ENCODE measurements at places on chromosomes 5 and 9.

GRCh38 chr5:91252916-91253315, 130.2 kb downstream of the ARRDC3 start:
- DNase-seq, result no peak

GRCh38 chr5:149610589-149611255, 29.4 kb downstream of the ARHGEF37 start:
- no peak for DNase-seq

DNA sequence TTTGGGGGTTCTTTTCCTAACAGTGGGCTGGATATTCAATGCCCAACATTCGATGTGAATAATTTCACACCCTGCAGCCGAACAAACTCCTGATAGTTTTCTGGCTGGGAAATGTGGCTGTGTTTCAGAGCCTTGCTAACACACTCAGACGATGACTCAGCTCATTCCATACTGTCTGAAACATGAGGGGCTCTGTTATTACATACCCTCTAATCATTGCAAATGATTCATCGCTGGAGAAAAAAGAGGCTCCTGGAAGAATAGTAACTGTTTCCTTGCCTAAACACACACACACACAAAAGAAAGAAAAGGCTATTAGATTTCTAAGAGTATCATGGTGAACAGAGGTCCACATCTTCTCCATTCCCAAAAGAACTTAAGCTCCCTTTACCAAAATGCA, 75.8 kb downstream of the OXCT1 start:
- peak; percentile 95 for DNase-seq

GRCh38 chr5:73815631-73816030, 189.6 kb downstream of the ARHGEF28 start:
- DNase-seq, result no peak

DNA sequence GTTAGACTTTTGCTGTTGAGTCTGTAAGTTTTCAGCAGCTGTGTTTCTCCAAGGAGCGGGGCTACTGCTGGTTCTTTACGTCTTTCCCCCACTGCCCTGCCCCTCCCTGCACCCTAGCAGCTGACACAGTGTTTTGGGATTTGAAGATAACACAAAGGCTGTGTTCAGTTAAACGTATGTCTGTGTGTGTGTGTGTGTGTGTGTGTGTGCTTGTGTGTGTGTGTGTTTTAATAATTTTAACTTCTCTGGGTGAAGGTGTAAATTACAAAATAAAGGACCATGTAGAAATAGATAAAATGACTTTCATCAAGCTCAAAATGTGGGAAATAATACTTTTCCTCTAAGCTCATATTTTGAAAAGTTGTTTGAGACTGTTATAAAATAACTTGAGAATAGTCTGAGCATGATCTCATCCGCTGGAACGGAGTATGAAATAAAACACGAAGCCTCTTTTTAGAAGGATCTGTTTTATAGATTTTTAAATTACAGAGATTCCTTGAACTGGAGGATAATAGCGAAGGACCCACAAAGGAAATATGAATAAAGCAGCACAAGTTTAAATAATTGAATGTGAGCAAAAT, 10.9 kb downstream of the ABL1 start:
- DNase-seq, result peak; percentile 88

- DNase-seq, result no peak
Observed at GRCh38 chr5:97400537-97400936, 217.5 kb upstream of the RIOK2 start.

GRCh38 chr5:122457178-122457826, 145.3 kb downstream of the SNCAIP start:
- DNase-seq, result no peak

GRCh38 chr5:1523480-1523792, 324 bp downstream of the LPCAT1 start:
- DNase-seq, result no peak

DNA sequence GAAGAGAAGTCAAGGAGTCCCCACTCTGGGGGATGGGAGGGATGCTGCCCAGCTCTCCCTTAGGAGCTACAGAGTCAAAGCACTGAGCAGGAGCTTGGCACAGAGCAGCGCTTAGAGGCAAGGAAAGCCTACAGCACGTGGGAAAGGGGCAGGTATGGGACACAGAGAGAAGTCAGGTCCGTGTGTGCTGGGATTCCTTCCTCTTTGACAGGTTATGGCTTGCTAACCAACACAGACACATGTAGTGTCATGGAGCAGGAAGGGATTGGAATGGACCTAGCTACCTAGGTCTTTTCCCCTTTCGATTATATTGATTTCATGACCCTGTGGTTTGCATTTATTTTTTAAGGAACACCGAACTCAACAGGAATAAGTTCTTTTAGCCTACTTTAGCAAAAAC, 208.5 kb upstream of the TUT7 start:
- no peak for DNase-seq

GRCh38 chr5:152058267-152058666, 133.6 kb upstream of the GLRA1 start:
- DNase-seq, result no peak

GRCh38 chr5:131745703-131746102, 51.1 kb downstream of the FNIP1 start:
- DNase-seq, result no peak

DNA sequence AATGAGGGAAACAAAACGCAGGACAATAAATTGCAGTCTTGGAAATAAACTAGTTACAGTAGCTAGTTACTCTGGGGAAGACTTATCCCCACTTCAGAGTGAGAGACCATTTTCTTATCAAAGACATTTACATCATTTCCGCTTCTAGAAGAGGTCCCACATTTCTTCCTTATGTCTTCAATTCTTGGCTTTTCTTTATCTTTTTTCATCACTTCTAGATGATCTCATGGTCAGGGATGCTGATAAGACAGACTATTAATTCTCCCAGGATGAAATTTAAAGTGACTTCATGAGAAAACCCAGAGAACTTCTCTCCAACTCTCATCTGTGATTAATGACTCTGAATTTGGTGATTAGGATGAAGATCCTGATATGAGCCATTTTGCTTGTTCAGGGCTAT, 229.1 kb downstream of the MTRR start:
- no peak for DNase-seq

DNA sequence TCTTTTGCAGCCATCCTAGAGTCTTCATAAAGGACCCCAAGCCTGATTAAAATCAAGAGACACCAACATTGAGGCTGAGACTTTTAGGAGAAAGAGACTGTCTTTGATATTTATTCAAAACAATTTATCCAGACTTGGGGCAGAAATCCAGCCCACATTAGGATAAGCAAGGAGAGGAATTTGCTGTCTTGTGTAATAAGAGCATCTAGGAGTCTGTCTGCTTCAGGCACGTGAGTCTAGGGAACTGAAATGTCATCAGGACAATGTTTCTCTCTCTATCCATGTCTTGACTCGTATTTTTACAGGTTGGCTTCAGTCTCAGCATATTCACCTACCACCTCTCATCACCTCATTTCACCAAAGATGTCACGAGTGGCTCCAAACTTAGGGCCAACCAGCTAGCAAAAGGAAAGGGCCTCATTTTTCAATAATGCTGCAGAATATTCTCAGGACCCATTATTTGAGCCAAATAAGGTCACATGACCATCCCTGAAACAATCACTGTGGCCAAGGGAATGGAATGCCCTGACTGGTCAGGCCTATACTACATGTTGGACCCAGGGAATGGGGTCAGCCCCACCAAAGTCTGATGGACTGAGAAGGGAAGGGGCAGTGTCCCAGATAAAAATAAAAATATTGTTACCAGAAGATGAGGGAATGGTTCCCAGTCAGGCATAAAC, 70.3 kb upstream of the SAP30L start:
- DNase-seq, result peak; percentile 33

- no peak for DNase-seq
Observed at GRCh38 chr9:83622433-83622938, 457 bp upstream of the IDNK start.

GRCh38 chr9:124574534-124575375, 67.6 kb upstream of the NR5A1 start:
- DNase-seq, result peak; percentile 78

DNA sequence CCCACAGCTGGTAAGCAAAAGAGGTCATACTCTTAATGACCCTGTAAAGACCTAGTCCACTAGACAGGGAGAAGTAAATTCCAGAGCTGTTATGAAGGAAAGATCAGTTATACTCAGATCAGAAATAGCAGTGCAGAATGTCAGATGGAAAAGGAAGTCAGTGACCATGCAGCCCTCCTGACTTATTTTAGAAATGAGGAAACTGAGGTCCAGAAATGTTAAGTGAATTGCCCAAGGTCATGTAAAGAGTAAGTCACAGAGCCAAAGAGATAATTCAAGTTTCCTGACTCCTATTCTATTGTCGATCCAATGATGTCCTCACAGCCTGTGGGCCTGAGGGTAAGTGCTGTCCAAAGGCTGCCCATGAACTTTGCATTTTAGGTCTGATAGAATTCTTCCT, 214.9 kb upstream of the IL12B start:
- DNase-seq, result no peak

DNA sequence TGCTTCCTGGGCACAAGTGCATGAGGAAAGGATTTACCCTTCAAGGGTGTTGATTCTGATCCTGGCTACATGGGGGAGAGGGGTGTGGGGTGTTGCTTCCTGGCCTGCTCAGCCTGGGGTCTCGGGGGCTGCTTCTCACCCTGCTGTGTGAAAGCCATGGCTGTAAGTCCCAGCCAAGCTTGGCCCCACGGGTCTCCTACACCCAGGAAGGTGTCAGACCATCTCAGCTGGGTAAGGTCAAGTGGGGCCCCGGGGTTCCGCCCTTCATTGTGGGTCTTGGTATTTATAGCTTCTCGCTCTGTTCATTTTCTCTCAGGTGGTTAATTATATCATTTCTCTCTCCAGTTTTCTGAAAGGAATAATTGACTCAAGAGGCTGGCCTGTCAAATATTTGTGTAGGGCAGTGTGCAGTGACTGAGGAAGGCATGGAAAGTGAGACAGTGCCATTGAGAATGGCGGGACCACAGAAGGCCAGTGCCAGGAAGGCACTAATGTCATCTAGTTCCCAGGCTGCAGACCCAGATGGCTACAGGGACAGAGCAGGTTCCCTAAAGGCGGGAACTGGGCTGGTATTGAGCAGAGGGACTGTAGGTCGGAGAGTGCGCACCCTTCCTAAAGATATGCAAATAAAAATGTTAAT, 126.0 kb downstream of the FOXD1 start:
- DNase-seq, result no peak

- DNase-seq, result no peak
Observed at GRCh38 chr5:111720333-111720890, 36.6 kb downstream of the NREP start.

- peak; percentile 74 for DNase-seq
Observed at GRCh38 chr5:32865475-32865874, 154.4 kb downstream of the NPR3 start.

GRCh38 chr5:134561871-134562296, 36.4 kb downstream of the JADE2 start:
- peak; percentile 81 for DNase-seq

DNA sequence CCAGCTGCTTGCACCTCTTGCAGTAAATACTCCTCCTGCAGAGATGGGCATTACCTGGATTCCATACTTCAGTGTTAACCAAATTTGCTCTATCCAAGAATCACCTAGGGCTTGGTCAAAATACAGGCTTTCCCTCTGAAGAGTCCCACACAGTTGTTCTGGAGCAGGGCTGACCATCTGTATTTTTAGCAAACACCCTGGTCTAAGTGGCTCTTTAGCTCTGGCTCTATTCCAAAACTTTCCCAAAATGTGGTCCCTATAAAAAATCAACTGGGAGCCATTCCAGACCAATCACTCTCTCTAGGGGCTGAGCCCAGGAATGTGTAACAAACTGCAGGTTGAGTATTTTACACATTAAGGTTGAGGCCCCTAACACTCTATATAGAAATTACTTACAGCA, 153.7 kb downstream of the SPOCK1 start:
- no peak for DNase-seq

DNA sequence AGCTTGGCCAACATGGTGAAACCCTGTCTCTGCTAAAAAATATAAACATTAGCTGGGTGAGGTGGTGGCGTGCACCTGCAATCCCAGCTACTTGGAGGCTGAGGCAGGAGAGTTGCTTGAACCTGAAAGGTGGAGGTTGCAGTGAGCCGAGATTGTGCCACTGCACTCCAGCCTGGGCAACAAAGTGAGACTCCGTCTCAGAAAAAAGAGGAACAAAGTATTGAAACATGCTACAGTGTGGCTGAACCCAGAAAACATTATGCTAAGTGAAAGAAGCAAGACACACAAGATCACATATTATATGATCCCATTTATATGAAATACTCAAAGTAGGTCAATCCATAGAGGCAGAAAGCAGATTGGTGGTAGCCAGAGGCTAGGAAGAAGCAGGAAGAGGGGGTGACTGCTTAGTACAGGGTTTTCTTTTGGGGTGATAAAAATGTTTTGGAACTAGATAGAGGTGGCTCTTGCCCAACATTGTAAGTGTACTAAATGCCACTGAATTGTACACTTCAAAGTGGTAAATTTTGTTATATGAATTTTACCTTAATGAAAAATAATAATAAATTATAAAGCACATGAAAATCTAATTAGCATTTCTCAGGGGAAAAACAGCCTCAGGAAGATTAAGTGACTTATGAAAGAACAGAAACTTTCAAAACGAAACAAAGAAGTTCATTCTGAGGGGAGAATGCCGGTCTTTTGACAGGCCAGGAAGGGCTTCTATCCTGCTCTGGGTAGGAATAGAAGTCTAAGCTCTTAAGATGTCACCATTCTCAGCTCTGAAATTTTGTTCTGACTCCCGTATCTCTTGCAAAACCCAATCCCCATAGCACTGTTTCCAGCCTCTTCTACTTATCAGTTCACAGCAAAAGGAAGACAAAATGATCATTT, 161.1 kb upstream of the TBCA start:
- DNase-seq, result no peak

DNA sequence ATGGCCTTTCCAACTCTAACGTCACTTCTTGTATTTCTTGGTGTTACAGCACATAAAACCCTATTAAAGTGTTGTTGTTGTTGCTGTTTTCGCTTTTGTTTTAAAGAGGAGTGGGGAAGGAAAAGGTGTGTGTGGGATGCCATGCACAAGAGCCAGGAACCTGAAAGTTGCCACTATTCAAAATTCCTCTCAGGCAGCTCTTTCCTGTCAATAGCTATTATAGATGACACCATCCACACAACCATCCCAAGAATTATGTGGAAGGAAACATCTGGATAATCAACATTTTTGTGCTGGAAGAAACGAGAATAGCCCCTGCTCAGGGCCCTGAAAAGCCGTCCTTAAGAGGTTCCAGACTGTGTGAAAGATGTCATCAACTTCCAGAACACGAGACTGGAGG, 79.3 kb downstream of the SHB start:
- DNase-seq, result no peak

DNA sequence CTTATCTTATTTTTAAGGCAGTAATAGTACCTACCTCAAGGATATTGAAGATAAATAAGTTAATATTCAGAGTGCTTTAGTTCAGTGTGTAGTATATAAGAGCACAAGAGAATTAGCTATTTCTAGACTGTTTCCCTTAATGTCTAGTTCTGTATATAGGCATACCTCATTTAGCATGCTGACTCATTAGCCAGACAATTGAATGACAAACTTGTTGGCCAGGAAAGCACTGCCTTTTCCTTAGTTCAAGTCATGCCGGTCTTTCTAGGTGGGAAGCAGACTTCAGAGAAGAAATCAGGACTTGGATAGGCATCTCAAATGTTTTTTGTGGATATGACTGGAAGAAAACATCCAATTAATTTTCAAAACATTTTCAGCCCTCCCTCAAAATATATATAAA, 3.2 kb upstream of the FBXO4 start:
- DNase-seq, result peak; percentile 70

GRCh38 chr9:27497883-27498417, 26.1 kb upstream of the IFNK start:
- no peak for DNase-seq
